ENCODE measurements at places on chromosomes 16 and 17.

GRCh38 chr16:886084-886543, 84.7 kb downstream of the LMF1 start:
- no peak for DNase-seq

DNA sequence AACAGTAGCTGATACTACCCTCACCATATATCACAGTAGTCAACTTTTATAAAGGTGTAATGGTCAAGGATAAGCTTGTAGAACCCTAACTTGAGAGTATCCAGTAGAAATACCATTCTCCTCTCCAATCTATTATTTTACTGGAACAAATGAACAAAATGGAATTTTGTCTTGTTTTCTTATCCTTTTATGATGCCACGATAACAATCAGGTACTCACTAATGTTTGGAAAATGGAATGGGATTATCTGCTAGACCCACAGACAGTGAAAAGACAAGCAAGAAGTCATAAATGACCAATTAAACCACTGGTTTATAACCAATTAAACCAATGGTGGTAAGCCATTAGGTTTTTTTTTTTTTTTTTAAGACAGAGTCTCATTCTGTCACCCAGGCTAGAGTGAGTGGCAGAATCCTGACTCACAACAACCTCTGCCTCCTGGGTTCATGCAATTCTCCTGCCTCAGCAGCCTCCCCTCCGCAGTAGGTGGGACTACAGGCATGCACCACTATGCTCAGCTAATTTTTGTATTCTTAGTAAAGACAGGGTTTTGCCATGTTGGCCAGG, 10.4 kb downstream of the GPATCH8 start:
- no peak for DNase-seq

- DNase-seq = no peak
Observed at GRCh38 chr17:42340691-42341127, 47.5 kb downstream of the STAT3 start.

DNA sequence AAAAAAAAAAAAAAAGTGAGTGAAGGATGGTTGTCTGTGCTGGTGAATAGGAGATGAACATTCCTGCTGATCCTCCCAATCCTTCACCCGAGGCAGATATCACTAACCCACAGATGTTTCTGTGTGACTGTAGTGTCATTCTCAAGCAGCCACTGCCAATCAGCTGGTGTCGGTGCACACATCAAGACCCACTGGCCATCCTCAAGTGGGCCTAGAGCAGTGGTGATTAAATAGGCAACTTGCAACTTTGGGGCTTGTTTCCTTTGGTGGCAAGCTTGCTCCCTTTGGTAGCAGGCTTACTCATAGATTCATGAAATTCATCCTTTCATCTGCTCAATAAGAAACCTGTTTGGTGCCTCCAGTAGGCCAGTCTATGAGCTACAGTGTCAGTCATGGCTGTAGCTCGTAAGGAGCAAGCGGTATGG, 51.1 kb upstream of the LGALS9 start:
- no peak for DNase-seq

- DNase-seq = no peak
Observed at GRCh38 chr16:80527297-80527696, 13.5 kb upstream of the DYNLRB2 start.

GRCh38 chr17:57406131-57406980, 150.0 kb downstream of the MSI2 start:
- no peak for DNase-seq

- no peak for DNase-seq
Observed at GRCh38 chr17:46874906-46875305, 23.5 kb downstream of the WNT9B start.

GRCh38 chr17:41489531-41489930, at the start of gene KRT36:
Gene KRT36 (minus strand): TSS chr17:41489910. CDS start chr17:41489864, 46 bp downstream.
- no peak for DNase-seq

DNA sequence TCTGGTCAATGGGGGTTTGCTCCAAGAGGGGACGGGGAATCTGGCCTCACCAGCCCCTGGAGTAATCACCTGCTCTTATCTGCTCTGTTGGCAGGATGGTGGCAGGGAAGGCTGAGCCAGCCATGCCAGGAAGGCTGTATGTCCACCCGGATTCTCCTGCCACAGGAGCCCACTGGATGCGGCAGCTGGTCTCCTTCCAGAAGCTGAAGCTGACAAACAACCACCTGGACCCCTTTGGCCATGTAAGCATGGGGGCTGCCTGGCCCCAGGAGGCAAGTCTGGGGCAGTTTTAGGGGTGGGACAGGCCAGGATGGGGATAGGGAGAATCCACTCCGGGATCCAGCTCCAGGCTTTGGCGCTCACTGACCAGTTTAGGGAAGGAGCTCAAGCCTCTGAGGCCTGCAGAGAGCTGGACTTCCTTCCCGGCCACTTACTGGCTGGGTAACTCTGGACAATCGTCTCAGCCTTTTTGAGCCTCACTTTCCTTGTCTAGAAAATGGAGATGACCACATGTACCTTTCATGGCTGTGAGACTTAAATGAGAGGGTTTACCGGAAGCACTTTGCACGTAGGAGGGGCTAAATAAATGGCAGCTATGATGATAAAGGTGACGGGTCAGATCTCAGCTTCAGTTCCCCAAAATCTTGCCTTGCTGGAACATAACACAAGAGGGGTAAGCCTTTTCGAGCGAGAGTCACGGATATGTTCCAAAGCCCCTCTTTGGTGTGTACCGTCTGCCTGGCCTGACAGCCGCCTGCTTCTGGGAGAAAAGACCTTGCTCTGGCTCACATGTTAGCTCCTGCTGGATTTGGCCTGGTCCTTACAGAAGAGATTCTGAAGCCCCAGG, 15.4 kb downstream of the TBX4 start:
- no peak for DNase-seq

DNA sequence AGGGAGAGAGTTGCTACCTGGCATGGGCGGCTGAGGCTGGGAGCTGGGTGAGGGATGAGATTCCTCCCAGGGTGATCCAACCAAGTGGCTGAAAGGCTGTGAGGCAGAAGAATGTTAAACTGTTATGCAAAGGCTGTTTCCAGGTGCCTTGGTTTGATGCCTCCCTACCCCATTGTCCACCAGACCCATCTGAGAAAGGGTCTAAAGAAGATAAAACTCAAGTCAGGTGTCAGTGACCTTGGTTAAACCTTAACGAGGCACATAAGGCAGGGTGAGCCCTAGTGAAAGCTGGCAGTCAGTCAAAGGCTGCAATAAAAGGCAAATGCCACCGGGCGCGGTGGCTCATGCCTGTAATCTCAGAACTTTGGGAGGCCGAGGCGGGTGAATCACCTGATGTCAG, 23.8 kb downstream of the LDHD start:
- no peak for DNase-seq

GRCh38 chr17:57953219-57953618, 2.0 kb downstream of the CUEDC1 start:
- DNase-seq = no peak

- no peak for DNase-seq
Observed at GRCh38 chr17:74133740-74134139, 69.7 kb upstream of the RPL38 start.

DNA sequence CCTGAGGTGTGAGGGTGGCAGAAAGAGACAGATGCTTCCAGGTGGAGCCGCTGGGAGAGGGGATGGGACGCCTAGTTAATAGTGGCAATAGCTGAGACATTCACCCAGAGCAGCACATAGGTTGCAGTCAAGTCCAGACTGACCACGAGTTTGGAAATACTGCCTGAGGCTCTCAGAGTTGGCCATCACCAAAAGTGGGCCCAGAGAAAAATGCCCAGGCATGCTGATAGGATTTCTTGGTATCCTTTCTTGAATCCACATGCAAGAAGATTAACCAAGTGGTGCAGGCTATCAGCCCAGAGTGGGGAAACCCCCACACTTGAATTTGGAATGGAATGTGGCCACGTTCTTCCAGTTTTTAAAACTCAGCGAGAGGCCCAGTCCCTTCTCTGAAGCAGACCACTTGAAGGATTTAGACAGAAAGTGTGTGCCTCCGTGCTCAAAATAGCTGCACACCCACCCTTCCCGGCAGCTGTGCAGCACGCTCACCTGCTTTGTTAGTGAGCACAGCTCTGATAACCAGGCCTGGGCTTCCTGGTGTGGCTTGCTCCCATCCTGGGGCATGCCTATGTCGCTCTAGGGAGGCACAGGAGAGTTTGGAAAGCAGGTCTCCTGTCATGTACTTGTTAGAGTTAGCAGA, 35.7 kb downstream of the PLD6 start:
- no peak for DNase-seq

DNA sequence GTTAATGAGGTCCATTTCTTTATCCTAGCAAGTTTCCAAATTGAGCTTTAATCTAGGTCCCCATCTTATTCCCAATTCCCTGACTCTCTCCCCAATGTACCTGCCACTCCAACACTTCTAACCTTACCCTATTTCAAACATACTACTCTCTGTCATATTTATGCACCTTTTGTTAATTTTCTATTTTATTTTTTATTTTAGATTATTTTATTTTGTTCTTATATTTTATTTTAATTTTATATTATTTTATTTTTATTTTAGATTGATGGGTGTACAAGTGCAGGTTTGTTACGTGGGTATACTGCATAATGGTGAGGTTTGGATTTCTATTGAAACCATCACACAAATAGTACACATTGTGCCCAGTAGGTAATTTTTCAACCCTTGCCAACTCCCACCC, 333.9 kb upstream of the ERCC4 start:
- DNase-seq = no peak

GRCh38 chr17:64115043-64115698, 14.8 kb downstream of the ERN1 start:
- DNase-seq = no peak

GRCh38 chr17:11495613-11496012, 102.7 kb upstream of the DNAH9 start:
- no peak for DNase-seq

DNA sequence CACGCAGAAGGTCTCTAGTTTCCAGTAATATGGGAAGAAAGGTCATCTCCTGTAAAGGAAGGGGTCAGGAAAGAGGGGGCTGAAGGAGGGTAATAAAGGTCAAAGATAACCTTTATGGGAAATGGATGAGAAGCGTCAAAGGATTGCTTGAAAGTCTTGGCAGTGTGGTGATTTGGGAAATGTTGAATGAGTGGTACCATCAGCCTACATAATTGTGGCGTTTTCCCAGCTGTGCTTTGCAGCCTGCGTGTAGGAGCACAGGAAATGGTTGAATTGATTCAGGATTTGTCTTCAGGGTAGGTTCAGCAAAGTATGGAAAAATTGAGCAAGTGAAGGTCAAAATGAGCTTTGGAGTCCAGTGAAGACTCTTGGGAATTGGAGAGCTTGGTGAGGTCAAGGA, 115.8 kb upstream of the NOL11 start:
- peak; percentile 22 for DNase-seq

GRCh38 chr17:49926886-49927285, 42.1 kb upstream of the DLX4 start:
- DNase-seq = no peak

- no peak for DNase-seq
Observed at GRCh38 chr17:50828508-50829170, 6.7 kb upstream of the WFIKKN2 start.

DNA sequence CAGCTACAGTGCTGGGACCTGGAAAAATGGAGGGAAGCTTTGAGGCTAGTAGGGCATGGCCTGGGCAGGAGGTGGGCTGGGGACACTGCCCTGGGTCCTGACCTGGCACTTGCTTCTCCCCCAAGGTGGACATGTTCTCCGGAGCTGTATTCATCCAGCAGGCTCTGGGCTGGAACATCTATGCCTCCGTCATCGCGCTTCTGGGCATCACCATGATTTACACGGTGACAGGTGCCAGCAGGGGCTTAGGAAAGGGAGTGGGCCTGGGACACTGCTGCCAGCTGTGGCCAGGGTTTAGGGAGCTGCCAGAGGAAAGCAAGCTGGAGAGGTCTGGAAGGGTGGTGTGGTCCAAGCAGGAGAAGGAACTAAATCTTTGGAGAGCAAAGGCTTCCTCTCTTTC, 3.1 kb downstream of the SLC5A2 start:
- DNase-seq = no peak

DNA sequence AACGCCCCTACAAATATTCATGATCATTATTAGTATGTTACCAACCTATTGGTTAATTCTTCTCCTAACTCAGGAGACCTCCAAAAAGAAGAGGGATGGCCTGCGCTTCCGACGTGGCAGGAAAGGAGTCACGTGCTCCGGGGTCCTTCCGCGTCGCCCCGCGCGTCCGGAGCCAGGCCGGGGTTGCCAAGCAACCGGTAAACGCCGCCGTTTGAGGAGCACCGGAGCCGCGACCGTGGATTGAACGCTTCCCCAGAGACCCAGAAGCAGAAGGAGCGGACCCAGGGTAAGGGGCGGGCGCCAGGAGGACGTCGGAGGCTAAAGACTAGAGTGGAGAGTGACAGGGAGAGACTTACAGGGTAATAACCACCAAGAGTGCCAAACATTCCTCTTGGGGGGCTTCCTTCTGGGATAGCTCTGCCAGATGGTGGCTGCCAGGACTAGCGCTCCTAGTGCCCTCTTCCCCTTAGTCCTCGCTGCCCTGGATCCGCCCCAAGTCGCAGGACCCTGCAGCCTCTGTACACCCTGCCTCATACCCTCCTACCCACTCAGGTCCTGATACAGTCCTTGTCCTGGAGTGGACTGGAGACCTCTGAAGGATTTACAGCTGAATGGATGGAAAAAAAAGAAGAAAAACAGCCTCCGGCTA, at the start of gene DNAI2:
Gene DNAI2 (plus strand): TSS at position 175 of the 649 bp plus-strand sequence. CDS start 7,584 bp downstream, outside the sequence.
- no peak for DNase-seq

GRCh38 chr16:30956601-30957455, 726 bp upstream of the SETD1A start:
- no peak for DNase-seq

DNA sequence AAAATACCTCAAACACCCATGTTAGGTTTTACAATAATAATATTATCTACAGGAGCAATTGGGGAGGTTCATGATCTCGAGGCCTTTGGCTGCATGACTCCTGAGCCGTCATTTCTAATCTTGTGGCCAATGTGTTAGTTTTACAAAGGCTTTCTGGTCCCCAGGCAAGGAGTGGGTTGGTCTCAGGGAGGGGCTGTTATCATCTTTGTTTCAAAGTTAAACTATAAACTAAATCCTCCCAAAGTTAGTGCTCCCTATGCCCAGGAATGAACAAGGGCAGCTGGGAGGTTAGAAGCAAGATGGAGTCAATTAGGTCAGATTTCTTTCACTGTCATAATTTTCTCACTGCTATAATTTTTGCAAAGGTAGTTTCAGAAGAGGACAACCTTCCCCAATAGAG, 9.1 kb upstream of the CCL5 start:
- DNase-seq = no peak

- DNase-seq = no peak
Observed at GRCh38 chr16:63816276-63816675, 1305.6 kb downstream of the CDH11 start.

- peak; percentile 89 for DNase-seq
Observed at GRCh38 chr17:31787857-31788570, 71.0 kb downstream of the COPRS start.

Measured in vagina (tissue), 2 donors.